Spleen (tissue), 13 donors: ENCODE measurements at places on chromosomes 4 and X. TPM values are rescaled to one million over a fixed set of nuclear protein-coding genes. Genes with fewer than 3 reads are reported as not detected.
A peak's percentile ranks its signal among the peaks of the same experiment; 100 is the strongest.

The SHOX gene
- not detected for polyA plus RNA-seq

The HS6ST2 gene
- 0.02 TPM for polyA plus RNA-seq

The ADGRL3 gene
- polyA plus RNA-seq = 0.22 TPM

The FHIP1A gene
- 0.07 TPM for polyA plus RNA-seq

The C4orf51 gene
- polyA plus RNA-seq = not detected

The PAGE4 gene
- not detected for polyA plus RNA-seq

The SHROOM2 gene
- 0.61 TPM for polyA plus RNA-seq

The FAM184B gene
- 0.03 TPM for polyA plus RNA-seq

The BST1 gene
- 4.8 TPM for polyA plus RNA-seq

DNA sequence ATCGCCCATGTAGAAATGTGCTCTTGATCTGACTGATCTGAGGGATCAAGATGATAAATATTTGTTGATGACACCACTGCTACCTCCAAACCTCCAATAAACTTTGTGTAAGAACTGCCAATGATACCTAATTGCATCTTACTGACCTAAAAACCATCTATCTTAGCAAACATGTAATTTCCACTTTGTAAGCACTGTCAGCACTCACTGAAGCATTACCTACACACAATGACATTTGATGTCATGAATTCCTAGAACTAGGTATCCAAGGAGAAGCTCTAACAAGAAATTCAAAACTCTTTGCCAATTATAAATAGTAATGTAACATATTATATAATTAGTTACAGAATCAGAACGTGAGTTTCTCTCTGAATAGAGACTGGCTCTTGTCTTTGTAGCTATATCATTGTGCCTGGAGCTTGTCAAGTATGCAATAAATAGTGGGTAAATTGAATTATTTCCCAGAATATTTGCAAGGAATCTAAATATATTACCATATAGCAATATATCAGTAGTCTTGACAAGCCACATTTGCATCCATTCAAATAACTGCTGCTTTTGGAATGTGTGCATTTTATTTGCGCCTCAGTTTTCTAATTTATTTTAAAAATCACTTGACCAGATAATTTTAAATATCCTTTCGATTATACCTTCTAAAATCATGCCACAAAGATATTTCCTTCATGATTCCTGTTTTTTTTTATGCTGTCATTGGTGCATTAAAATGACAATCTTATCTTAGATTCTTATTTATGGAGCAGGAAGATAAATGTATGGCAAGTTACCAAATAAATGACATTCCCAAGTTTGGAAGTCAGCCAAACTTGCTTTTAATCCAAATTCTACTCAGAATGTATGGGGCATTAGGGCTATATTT, 232.3 kb upstream of the NEIL3 start:
- H3K27ac ChIP-seq = no peak overlapping the region
- DNase-seq = no peak
- H3K4me3 ChIP-seq = no peak overlapping the region
- H3K27me3 ChIP-seq = no peaks in the 10 kb centered on the region
- no peaks in the 10 kb centered on the region for H3K4me1 ChIP-seq

GRCh38 chrX:75327607-75328006, 53.7 kb downstream of the UPRT start:
- no peaks in the 10 kb centered on the region for H3K4me1 ChIP-seq
- no peaks in the 10 kb centered on the region for H3K27me3 ChIP-seq
- no peak overlapping the region for H3K4me3 ChIP-seq
- DNase-seq = no peak

GRCh38 chr4:27702730-27703431, 842.2 kb downstream of the STIM2 start:
- H3K36me3 ChIP-seq = no peaks in the 10 kb centered on the region
- H3K27me3 ChIP-seq = no peaks in the 10 kb centered on the region
- no peak for DNase-seq
- no peak overlapping the region for H3K27ac ChIP-seq
- H3K4me3 ChIP-seq = no peak overlapping the region

DNA sequence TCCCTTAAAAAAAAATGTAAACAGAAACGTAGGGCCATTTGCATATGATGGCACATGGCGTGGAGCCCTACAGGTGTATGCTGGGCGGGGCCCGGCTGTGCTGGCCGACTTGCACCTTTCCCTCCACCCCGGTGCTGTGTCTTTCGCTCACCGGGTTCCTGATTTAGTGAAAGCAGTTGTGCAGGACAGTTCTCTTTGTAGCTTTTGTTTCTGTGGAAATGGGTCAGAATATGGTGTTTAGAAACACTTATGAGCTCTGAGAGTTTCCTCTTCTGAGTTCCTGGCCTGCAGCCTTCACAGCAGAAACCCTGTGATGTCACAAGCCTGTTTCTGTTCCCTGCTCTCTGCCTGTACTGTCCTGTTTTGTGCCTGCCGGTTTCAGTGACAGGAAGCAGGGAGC, 22.5 kb upstream of the MSANTD1 start:
- no peaks in the 10 kb centered on the region for H3K27me3 ChIP-seq
- H3K4me1 ChIP-seq = no peaks in the 10 kb centered on the region
- no peak for DNase-seq
- no peak overlapping the region for H3K27ac ChIP-seq
- no peak overlapping the region for H3K4me3 ChIP-seq
- peaks cover 96% of the 10 kb centered on the region for H3K36me3 ChIP-seq

DNA sequence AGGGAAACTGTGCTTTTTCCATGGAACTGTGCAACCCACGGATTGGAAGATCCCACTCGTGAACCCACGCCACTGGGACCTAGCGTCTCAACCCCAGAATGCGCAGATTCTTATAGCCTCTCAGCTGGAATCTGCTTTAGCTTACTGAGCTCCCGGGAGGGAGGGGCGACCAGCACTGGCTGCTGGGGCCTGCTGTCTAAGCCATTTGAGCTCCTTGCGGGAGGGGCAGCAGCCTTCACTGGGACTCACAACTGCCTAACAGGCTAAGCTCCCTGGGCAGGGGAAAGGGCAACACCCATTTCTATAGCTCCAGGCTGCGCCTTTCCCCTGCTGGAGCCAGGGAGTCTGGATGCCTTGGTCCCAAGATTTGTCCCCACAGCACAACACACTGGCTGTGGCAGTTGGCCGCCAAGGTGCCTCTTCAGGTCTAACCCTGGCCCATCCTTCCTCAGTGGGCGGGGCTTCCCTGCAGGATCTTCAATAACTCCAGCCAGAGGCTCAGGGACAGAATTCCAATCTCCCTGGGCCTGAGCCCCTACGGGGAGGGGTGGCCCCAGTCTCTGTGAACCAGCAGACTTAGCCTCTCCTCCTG, 451.7 kb upstream of the PITX2 start:
- H3K4me1 ChIP-seq = no peaks in the 10 kb centered on the region
- no peak overlapping the region for H3K27ac ChIP-seq
- no peaks in the 10 kb centered on the region for H3K27me3 ChIP-seq
- DNase-seq = no peak

GRCh38 chrX:4909348-4909747, 1195.9 kb upstream of the PRKX start:
- no peaks in the 10 kb centered on the region for H3K36me3 ChIP-seq
- peak overlapping the region; percentile 24 for H3K4me3 ChIP-seq
- no peaks in the 10 kb centered on the region for H3K27me3 ChIP-seq
- H3K27ac ChIP-seq = no peak overlapping the region
- no peak for DNase-seq

GRCh38 chrX:65751519-65751918, 84.1 kb downstream of the MSN start:
- H3K27me3 ChIP-seq = no peaks in the 10 kb centered on the region
- no peak for DNase-seq
- no peak overlapping the region for H3K4me3 ChIP-seq

GRCh38 chr4:100372432-100372831, 145.4 kb downstream of the EMCN start:
- no peaks in the 10 kb centered on the region for H3K36me3 ChIP-seq
- H3K4me3 ChIP-seq = no peak overlapping the region

- no peaks in the 10 kb centered on the region for H3K36me3 ChIP-seq
- H3K27ac ChIP-seq = peak overlapping the region; percentile 85
- peak overlapping the region; percentile 25 for H3K4me3 ChIP-seq
- no peak for DNase-seq
Measured at GRCh38 chr4:74397748-74398426, 32.9 kb downstream of the EREG start.

DNA sequence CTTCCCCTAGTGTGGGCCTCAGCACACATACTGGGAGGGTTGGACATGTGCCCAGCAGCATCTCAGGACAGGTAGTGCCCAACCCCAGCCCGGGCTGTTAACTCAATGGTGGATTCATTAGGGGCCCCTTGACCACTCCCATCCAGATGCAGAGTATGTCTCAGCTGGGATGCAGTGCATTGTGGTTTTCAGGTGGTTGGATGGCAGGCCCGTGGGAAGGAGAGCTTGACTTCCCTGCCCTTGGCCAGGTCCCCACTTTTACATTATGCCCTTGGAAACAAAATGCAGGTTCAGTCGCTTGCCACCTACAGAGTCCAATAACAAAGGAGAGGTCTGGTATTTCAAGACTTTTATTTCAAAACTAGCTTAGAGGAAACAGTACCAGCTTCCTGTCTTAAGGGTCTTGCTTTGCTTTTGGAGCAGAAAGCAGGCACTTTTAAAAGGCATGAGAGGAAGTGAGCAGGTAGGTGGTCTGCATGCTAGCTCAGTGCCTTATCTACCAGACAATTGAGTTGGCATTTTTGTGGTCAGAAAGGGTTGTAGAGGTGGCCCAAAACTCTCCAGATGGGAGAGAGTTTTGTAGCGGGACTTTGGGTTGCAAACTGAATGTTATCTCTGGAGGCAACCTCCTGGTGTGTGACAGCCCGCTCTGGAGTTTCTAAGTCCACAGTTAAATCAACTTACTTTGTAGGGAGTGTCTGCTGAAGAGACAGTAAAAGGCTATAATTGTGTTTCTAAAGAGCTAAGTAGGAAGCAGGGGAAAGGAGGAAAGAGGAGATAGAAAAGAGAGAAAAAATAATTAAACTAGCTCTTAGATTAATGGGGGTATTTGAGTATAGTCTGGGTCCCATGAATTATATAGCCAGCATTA, 171.0 kb downstream of the GALNTL6 start:
- no peak overlapping the region for H3K27ac ChIP-seq
- H3K36me3 ChIP-seq = no peaks in the 10 kb centered on the region
- H3K4me3 ChIP-seq = no peak overlapping the region
- no peaks in the 10 kb centered on the region for H3K27me3 ChIP-seq

GRCh38 chrX:2820136-2820771, 8.5 kb upstream of the GYG2 start:
- H3K4me3 ChIP-seq = no peak overlapping the region
- no peaks in the 10 kb centered on the region for H3K4me1 ChIP-seq
- DNase-seq = no peak
- H3K36me3 ChIP-seq = no peaks in the 10 kb centered on the region
- H3K27me3 ChIP-seq = peaks cover 29% of the 10 kb centered on the region

- H3K27me3 ChIP-seq = no peaks in the 10 kb centered on the region
- no peak overlapping the region for H3K27ac ChIP-seq
- H3K36me3 ChIP-seq = no peaks in the 10 kb centered on the region
- no peak overlapping the region for H3K4me3 ChIP-seq
- no peak for DNase-seq
- no peaks in the 10 kb centered on the region for H3K4me1 ChIP-seq
Measured at GRCh38 chr4:130812117-130812765, 1716.3 kb downstream of the C4orf33 start.

GRCh38 chrX:153863251-153863991, 22.6 kb downstream of the L1CAM start:
- H3K4me1 ChIP-seq = no peaks in the 10 kb centered on the region
- no peak overlapping the region for H3K4me3 ChIP-seq
- H3K36me3 ChIP-seq = no peaks in the 10 kb centered on the region
- H3K27ac ChIP-seq = no peak overlapping the region
- H3K27me3 ChIP-seq = peaks cover 21% of the 10 kb centered on the region

DNA sequence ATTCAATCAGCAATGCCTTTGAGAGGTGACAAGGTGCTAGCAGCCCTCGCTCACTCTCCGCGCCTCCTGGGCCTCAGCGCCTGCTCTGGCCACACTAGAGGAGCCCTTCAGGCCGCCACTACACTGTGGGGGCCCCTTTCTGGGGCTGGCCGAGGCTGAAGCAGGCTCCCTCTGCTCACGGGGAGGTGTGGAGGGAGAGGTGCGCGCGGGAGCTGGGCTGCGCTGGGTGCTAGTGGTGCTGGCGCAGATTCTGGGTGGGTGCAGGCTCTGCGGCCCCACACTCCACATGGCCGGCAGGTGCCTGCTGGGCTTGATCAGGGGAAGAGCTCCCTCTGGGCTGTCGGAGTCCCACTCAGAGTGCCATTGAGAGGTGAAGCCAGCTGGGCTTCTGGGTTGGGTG, 351.0 kb downstream of the GASK1B start:
- H3K4me1 ChIP-seq = no peaks in the 10 kb centered on the region
- H3K4me3 ChIP-seq = no peak overlapping the region
- no peak for DNase-seq
- H3K27ac ChIP-seq = no peak overlapping the region
- no peaks in the 10 kb centered on the region for H3K36me3 ChIP-seq
- no peaks in the 10 kb centered on the region for H3K27me3 ChIP-seq

- H3K27ac ChIP-seq = peak overlapping the region; percentile 47
- peaks cover 9% of the 10 kb centered on the region for H3K4me1 ChIP-seq
- no peak for DNase-seq
- H3K27me3 ChIP-seq = no peaks in the 10 kb centered on the region
- peak overlapping the region; percentile 18 for H3K4me3 ChIP-seq
Measured at GRCh38 chr4:159267869-159268285, 165.0 kb downstream of the RAPGEF2 start.

DNA sequence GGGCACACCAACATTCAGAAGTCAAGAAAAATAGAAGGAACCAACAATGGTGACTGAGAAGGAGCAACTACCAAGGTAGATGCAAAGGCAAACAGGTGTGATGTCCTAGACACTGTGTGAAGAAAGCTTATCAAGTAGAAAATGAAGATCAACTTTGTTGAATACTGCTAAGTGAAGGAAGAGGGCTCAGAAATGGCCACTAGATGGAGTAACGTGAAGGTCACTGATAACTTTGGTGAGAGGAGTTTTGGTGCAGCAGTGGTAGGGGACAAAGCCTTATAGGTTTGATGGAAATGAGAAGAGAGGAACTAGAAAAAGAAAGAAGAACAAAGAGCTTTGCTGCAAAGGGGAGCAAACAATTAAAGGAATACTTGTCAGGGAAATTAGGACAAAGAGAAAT, 23.5 kb downstream of the OTC start:
- H3K36me3 ChIP-seq = no peaks in the 10 kb centered on the region
- H3K4me1 ChIP-seq = no peaks in the 10 kb centered on the region
- H3K27ac ChIP-seq = no peak overlapping the region

- H3K36me3 ChIP-seq = no peaks in the 10 kb centered on the region
- no peaks in the 10 kb centered on the region for H3K27me3 ChIP-seq
- DNase-seq = no peak
- no peak overlapping the region for H3K4me3 ChIP-seq
Measured at GRCh38 chr4:123463869-123464268, 67.3 kb downstream of the SPRY1 start.

- H3K4me3 ChIP-seq = no peak overlapping the region
- H3K4me1 ChIP-seq = peaks cover 4% of the 10 kb centered on the region
- H3K36me3 ChIP-seq = no peaks in the 10 kb centered on the region
- H3K27me3 ChIP-seq = no peaks in the 10 kb centered on the region
Measured at GRCh38 chr4:122577808-122578781, 42.8 kb downstream of the IL21 start.

GRCh38 chr4:6476893-6477292, 4.5 kb upstream of the PPP2R2C start:
- no peak overlapping the region for H3K27ac ChIP-seq
- H3K4me1 ChIP-seq = peaks cover 2% of the 10 kb centered on the region
- H3K27me3 ChIP-seq = peaks cover 39% of the 10 kb centered on the region
- no peaks in the 10 kb centered on the region for H3K36me3 ChIP-seq
- DNase-seq = peak; percentile 11
